ENCODE measurements at places on chromosomes 16 and 17. TPM values are rescaled to one million over a fixed set of nuclear protein-coding genes. Genes with fewer than 3 reads are reported as not detected.
A peak's percentile ranks its signal among the peaks of the same experiment; 100 is the strongest.

DNA sequence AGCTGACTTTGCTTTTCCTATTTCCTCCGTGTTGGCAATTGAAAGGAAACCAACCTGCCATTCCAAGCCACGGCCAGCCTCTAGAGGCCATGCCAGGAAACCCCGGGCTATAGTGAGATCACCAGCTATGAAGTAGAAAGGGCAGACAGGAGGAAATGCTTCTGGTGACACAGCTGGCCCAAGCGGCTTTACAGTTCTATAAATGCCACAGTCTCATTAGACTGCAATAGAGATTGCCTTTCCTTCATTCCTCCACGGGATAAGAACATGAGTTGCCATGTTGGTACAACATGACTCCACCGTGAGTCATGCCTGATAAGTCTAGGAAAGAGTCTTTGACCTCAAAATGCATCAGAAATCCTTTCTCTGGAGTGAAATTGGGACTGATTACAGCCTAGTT is 384.9 kb downstream of the GRIN2A start:
- DNase-seq: no peak

The LHX1 gene
- polyA plus RNA-seq: 75.4 TPM

The VMO1 gene
- 0.39 TPM for polyA plus RNA-seq

DNA sequence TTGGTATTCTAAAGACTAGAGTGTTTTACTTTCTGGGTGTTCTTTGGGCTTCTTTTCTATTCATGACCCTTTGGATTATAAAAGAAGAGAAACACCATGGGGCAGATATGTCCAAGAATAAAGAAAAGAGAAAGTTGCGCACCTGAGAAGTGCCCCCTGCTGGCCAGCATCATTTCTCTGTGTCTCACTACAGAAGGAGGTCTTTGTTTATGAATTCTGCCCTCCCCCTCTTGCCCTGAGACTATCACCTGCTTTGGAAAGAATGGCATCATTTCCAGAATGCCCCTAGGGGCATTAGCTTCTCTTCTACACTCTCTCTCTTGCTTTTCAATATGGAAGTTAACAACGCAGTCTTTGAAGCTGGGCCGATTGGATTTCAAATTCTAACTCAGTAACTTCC is 45.0 kb downstream of the CDH13 start:
- no peak for DNase-seq

The UBE2Z gene
- 97.7 TPM for polyA plus RNA-seq

DNA sequence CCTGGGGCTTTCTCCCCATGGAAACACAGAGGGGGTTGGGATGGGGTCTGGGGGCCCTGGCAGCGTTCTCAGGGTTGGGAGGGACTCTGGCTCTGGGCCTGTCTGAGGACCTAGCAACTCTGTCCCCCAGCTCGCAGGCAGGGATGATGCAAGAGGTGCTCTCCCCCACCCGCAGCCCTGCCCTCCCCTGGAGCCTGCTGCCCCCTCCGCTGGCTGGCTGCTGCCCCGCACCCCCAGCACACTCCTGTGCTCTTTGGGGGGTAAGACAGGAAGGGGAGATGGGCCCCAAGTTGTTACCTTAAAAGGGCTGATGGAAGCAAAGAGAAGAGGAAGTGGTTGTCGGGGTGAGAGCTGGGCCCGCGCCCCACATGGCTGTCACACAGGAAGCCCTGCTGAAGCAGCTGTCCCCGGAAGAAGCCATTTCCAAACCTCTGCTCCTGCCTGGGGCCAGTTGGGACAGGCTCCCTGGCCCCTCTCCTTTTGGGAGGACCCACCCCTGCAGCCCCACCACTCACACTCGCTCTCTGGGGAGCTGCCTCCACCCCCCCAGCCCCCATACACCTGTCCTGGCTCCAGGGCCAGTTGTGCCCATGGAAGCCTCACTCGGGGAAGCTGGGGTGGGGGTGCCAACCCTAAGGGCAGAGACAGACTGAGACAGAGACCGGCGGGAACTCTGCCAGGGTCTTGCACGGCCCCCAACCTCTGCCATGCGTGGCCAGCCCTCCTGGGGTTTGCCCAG is 2.5 kb downstream of the CORO1A start:
- DNase-seq: no peak

GRCh38 chr17:44044071-44044470 is 22.4 kb downstream of the LSM12 start:
- no peak for DNase-seq

The SPATA32 gene
- polyA plus RNA-seq: not detected

DNA sequence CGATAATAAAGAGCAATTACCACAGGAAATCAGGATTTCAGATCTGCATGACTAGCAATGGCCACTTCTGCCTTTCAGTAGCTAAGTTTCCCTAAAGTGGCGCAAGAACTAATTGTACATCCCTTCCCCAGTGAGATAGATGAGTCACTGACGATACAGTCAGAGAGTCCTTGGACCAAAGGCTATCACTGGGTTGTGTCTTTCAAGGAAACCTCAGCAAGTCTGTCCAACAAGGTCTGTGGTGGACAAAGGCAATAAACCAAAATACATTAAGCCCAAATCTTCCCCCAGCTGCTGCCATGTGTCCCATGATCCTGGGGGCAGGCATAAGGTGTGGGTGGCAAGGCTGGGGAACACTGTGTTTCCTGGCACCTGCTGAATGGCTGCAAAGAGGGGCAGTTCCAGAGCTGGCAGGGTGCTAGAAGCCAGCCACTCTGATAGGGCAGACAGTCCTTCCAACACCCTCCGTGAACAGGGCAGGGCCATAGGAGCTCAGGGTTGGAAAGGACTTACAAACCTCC is 20.5 kb upstream of the MTMR4 start:
- no peak for DNase-seq

- DNase-seq: no peak
These were observed 3.9 kb downstream of the GLIS2 start for GRCh38 chr16:4319454-4320421.

DNA sequence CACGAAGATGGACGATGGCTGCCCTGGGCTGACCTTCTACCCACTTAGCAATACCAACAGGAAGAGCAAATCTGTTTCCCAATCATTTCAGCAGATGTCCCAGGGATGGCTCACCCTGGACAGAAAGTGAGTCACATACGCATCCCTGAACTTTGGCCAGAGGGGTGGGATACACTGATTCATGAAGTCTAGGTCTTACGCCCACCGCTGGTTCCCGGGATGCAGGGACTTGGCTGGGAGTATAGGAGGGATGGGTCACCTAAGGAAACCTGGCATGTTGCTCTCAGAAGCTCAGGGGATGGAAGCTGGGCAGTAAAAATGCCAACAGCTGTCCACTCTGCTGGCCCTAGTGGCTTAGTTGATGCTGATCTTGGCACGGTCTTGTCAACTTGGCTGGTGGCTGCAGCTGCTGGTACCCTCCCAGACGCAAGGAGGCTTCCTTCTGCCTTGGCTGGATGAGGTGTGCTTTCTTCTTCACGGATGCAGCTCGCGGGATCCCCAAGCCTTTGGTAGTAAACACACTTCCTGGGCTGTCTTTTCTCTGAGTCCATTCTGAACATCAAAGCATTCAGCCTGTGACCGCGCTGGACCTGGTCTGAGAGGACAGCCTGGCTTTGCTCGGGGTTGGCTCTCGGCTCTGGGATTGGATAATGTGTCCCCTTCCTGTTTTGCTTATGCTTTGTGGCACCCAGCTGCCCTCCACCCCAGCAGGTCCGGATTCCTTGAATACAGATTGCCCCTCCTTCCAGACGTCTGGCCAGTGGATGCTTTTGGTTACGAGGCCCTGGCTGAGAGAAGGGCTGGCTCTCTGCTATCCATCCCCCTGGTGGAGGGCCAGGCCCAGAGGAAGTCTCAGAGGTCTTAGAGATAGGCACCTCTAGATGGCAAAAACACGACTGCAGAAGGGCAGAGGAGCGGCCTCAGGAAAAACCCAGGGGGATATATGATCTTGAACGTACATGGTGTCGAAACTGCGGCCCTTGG is 71.5 kb downstream of the RAP1GAP2 start:
- DNase-seq: no peak

The EIF3CL gene
- 104 TPM for polyA plus RNA-seq

DNA sequence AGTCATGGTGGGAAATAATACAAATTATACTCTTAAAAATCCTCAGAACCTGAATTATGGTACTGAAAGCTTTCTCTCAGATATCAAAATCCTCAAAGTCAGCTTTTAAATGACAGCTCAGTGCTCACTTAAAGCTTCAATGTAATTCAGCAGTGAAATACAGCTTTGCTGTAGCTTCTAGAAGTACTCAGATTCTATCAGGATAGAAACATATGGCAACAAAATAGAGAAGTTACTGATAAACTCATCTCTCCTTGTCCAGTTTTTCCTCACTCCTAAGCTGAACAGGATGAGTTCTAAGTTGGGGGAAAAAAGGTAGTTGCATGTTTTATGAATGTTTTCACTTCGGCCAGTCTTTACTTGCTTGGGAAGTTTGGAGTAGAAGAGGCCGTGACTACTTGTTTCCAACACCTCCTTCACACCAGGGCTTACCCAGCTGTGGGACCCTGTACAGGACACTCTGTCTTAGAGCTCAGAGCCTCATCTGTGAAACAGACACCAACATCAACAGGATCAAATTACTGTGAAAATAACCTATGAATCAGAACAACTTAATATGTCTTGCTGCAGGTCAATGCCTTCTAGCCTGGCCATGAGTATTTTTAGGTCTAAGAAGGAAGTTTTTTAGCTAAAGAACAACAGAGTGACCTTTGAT is 30.2 kb downstream of the OGFOD1 start:
- peak; percentile 29 for DNase-seq

- DNase-seq: no peak
These were observed 19.0 kb upstream of the LHX1 start for GRCh38 chr17:36918211-36918691.

The PPP1R27 gene
- polyA plus RNA-seq: 0.17 TPM

- no peak for DNase-seq
These were observed 7.9 kb upstream of the GEMIN4 start for GRCh38 chr17:759964-760363.

- DNase-seq: no peak
These were observed 11.1 kb downstream of the ST3GAL2 start for GRCh38 chr16:70427786-70428177.

DNA sequence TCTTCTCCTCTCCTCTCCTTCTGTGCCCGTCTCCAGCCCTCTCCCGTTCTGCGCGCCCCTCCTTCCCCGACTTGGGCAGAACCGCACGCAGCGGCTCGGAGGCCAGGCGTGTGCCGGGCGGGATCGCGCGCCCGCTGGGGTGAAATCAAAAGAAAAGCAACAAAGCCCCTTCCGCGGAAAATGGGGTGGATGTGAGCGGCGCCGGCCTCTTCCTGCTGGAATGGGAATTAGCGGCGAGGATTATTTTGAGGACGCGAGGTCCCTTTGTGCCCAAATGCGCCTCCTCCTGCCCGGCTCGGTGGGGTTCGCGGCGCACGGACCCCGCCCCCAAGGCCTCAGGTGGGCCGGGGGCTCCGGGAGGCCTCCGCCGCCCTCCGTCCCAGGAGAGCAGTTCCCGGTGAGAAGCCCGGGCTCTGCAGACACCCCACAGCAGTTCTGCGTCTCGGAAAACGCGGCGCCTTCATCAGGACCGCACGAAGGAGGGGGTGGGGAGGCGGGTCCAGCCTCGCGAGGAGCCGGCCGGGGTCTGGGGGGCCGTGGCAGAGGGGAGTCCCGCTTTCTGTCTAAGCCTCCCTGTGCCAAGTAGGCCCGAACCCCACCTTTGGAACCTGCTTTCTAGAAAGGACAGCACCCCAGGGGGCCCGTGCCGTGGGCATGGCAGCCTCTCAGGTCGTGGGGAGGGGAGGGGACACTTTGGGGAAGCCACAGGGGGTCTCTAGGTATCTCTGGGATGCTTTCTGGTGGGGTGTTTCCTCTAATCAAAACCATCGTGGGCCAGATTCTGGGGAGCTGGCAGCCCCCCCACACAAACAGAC is 91.0 kb upstream of the CBX4 start:
- no peak for DNase-seq

- DNase-seq: no peak
These were observed at the start of gene PITPNM3 for GRCh38 chr17:6556121-6557039. Gene PITPNM3 (minus strand): TSS chr17:6556555. CDS start chr17:6556406, 149 bp downstream.

The CHST6 gene
- 0.72 TPM for polyA plus RNA-seq

DNA sequence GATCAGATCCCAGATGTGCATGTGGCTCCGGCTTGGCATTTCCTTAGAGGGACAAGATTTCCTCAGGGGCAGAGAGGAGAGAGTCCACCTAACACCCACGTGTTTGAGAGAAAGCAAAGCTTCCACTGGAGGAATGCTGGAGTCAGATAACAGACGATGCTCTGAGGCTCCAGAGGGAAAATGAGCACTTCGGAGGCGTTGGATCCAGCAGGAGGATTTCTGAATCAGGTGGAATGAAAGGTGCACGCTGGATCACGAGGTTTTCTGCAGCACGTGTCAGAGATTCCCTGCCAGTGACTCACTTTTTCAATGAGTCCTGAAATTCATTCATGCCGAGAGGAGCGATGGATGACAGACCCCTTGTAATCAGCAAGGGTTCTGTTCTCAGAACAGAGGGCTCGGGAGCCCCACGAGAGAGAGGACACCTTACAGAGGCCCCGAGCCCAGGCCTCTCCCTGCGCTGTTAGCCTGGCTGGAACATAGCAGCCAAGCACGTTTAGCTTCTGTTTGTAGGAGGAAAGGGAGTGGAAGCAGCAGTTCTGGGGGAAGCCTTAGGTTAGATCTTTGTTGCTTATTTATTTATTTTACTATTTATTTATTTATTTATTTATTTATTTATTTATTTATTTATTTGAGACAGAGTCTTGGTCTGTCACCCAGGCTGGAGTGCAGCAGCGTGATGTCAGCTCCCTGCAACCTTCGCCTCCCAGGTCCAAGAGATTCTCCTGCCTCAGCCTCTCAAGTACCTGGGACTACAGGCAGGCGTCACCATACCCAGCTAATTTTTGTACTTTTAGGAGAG is 49.3 kb upstream of the JPH3 start:
- DNase-seq: no peak

- no peak for DNase-seq
These were observed 11.5 kb downstream of the KATNB1 start for GRCh38 chr16:57747091-57747490.

DNA sequence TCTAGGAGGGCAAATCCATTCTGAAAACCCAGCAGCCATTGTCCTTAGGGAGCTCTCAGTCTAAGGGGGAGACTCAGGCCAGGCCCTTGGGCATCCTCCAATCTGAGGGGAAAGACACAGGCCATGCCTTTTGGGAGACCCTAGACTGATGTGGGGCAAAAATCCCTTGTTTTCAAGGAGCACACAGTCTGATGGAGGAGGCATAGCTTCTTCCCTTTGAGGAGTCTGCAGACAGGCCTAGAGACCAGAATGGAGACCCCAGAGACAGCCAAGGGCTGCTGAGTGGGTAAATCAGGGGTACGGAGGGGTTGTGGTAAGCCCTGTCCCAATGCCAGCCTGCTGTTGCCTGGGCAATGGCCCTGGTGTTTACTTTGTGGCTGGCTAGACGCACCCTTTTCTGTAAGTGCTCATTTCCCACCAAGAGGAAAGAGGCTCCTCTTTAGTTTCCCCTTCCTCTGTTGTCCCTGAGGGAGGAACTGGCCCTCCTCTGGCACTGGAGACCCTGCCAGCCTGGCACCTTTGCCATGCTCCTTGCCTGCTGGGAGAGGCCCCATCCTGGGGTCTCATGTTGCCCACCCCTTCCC is 19.3 kb downstream of the ARHGAP23 start:
- no peak for DNase-seq

DNA sequence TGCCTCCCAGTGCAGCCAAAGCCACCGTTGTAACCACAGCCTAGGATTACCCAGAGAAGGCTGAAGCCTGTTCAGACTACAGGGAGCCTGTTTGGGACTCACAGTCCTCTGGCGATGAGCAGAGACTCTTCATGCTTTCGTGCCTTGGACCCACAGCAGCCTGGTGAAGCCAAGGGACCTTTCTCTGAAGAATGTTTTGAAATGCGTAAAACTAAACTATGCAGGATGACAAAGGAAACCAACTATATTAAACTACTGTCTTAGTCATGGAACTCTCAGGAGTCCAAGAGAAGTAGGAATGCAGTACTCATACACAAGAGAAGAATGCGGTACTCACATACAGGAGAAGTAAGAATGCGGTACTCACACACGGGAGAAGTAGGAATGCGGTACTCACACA is 20.9 kb downstream of the ABR start:
- no peak for DNase-seq

The FOXN1 gene
- polyA plus RNA-seq: 0.41 TPM

All from right renal cortex interstitium (tissue), 3 donors.